ENCODE measurements at places on chromosomes 3 and 15.

- H3K4me1 ChIP-seq, result no peaks in the 10 kb centered on the region
- H3K27me3 ChIP-seq, result no peaks in the 10 kb centered on the region
- H3K27ac ChIP-seq, result no peak overlapping the region
- H3K36me3 ChIP-seq, result no peaks in the 10 kb centered on the region
Measured at GRCh38 chr3:167816953-167817352, 81.4 kb downstream of the SERPINI1 start.

DNA sequence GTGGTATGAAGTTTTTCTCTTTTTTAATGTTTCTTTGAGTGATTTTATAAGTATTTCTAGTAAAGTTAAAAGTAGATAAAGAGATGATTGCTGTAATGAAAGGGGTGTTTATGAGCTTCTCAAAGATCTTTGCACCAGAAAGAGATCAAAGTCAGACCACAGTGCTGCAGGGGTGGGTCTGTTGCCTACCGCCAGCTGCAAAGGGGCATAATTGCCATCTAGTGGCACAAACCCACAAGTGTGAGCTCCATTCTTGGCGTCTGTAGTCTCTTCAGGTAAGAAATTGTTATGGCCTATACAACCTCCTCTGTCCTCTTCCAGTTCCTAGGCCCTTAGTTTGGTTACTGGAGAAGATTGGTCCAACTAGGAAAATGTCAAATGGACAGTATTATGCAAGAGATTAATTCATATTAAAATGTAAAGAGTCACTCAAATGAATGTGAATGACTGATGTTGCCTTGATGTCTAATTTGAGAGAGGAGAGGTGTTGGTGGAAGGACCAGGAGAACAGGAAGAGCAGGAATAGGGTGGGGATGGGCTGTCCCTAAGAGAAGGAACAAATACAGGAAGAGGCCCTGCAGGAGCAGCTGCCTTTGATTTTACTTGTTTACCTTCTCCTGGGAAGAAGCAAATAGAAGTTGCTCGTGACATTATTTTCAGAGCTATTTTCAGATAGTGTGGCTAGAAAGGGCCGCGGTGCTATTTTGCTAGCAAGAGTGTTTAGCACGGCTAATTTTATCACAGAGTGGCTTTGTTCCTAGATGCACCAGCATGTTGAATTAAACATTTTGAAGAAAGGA lies 53.0 kb upstream of the GSK3B start:
- no peaks in the 10 kb centered on the region for H3K36me3 ChIP-seq
- no peaks in the 10 kb centered on the region for H3K27me3 ChIP-seq
- H3K4me3 ChIP-seq, result no peak overlapping the region
- no peak overlapping the region for H3K27ac ChIP-seq
- peaks cover 4% of the 10 kb centered on the region for H3K4me1 ChIP-seq
- no peak for DNase-seq

DNA sequence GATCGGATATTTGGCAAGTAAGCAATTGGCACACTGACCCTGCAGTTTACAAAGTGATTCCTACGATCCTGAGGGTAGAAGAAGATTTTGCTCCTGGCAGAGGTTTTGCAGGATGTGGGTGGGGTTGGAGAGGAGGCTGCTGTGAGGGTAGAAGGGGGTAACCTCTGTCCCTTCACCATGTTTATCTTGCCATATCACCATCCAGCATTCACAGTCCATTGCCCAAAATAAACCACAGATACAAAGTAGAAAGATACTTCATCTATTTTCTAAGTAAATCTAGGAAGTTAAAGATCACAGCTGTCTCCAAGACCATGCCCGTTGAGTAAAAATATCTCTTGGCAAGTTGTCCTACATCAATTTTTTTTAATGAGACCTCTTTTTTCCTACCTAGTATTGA lies 51.6 kb downstream of the LIPC start:
- no peaks in the 10 kb centered on the region for H3K36me3 ChIP-seq
- H3K27ac ChIP-seq, result no peak overlapping the region
- no peak overlapping the region for H3K4me3 ChIP-seq
- H3K27me3 ChIP-seq, result no peaks in the 10 kb centered on the region
- H3K4me1 ChIP-seq, result no peaks in the 10 kb centered on the region

DNA sequence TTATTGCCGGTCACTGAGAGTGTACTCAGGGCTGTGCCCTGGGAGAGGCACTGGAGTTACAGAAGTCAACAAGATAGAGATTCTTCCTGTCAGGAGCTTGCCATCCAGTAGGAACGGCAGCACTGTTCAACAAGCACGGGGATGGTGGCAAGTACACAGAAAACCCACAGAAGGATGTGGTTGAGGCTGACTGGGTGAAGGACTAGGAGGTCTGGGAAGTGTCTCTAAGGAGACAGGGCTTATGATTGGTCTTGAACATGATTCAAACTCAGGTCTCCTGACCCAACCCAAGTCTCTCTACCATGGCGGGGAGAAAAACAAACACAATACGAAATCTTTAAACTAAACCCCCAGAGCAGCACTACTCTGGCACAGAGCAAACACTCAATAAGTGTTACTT lies 37.6 kb downstream of the ERICH6 start:
- peaks cover 5% of the 10 kb centered on the region for H3K27me3 ChIP-seq
- H3K36me3 ChIP-seq, result no peaks in the 10 kb centered on the region
- H3K27ac ChIP-seq, result no peak overlapping the region
- no peak for DNase-seq
- no peaks in the 10 kb centered on the region for H3K4me1 ChIP-seq

- no peak within 1 kb of the TSS for H3K27ac ChIP-seq
- H3K36me3 ChIP-seq, result peaks cover 6% of the 10 kb centered on the region
- H3K4me3 ChIP-seq, result no peak within 1 kb of the TSS
- no peaks in the 10 kb centered on the region for H3K27me3 ChIP-seq
Measured at GRCh38 chr3:151203051-151203420, at the start of gene GPR171. TSS of gene GPR171 (minus strand) at chr3:151203216. CDS start at chr3:151199386, 3,830 bp downstream.

GRCh38 chr3:195253923-195254432 lies 17.0 kb downstream of the XXYLT1 start:
- H3K36me3 ChIP-seq, result peaks cover 2% of the 10 kb centered on the region
- no peaks in the 10 kb centered on the region for H3K27me3 ChIP-seq
- H3K4me1 ChIP-seq, result peaks cover 24% of the 10 kb centered on the region

GRCh38 chr3:187236962-187237361 lies 39.7 kb downstream of the RTP1 start:
- H3K4me1 ChIP-seq, result no peaks in the 10 kb centered on the region
- no peaks in the 10 kb centered on the region for H3K27me3 ChIP-seq
- H3K4me3 ChIP-seq, result no peak overlapping the region
- DNase-seq, result no peak
- no peaks in the 10 kb centered on the region for H3K36me3 ChIP-seq

GRCh38 chr3:16182183-16182582 lies 7.7 kb downstream of the GALNT15 start:
- H3K4me3 ChIP-seq, result no peak overlapping the region
- no peak for DNase-seq
- peaks cover 18% of the 10 kb centered on the region for H3K4me1 ChIP-seq
- H3K27me3 ChIP-seq, result peaks cover 7% of the 10 kb centered on the region

DNA sequence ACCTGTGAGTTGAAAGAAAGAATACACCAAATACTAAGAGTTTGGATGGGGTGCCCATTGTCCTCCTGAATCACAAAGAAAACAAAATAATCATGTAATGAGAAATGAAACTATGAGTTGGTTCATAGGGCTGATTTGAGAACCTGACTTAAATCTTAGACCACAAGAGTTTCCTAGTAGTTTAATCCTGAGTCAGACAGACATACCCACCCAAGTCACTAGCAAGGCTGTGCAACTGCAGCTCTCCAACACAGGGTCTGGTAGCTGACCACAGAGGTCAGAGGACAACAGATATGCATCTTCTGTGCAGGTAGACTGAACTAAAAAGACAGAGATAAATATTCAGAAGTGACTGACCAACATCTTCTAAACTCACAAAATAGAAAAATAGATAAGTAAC lies 296.3 kb upstream of the TMCO5A start:
- DNase-seq, result no peak
- H3K4me1 ChIP-seq, result no peaks in the 10 kb centered on the region
- no peak overlapping the region for H3K27ac ChIP-seq
- H3K36me3 ChIP-seq, result no peaks in the 10 kb centered on the region
- peaks cover 33% of the 10 kb centered on the region for H3K27me3 ChIP-seq
- H3K4me3 ChIP-seq, result no peak overlapping the region

GRCh38 chr15:38652998-38653397 lies 88.4 kb upstream of the RASGRP1 start:
- H3K27ac ChIP-seq, result no peak overlapping the region
- no peaks in the 10 kb centered on the region for H3K36me3 ChIP-seq
- no peak for DNase-seq
- no peak overlapping the region for H3K4me3 ChIP-seq
- peaks cover 12% of the 10 kb centered on the region for H3K4me1 ChIP-seq

DNA sequence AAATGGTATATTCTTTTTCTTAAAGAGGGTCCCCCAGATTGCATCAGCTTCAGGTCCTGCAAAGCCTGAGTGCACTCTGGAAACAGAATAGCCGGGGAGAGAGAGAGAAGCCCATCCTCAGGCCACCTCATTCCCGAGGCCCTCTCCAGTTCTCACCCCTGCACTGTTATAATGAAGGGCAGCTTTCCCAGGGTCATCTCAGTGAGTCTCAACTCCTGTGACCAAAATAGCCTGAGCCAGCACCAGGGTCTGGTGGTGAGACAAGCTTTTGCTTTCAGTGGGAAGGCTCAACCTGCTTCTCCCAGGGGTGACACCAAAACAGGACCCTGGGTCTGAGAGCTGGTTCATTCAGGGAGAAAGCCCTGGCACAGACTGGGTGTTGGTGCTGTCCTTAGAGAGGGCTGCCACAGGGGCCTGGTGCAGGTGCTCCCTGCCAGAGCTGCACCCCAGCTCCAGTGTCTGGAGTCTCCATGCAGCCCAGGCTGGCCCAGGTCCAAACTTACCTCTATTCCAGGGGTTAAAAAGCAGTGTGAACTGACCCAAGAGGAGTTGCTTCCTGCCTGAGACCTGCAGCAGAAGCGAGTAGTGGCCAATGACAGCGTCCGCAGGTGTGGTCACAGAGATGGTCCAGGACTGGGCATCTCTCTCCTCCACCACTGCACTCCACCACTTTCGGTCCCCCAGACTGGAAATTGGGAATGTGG lies 6.1 kb downstream of the EPB42 start:
- H3K27ac ChIP-seq, result no peak overlapping the region
- no peak for DNase-seq
- no peak overlapping the region for H3K4me3 ChIP-seq
- H3K36me3 ChIP-seq, result no peaks in the 10 kb centered on the region
- H3K4me1 ChIP-seq, result peaks cover 5% of the 10 kb centered on the region

DNA sequence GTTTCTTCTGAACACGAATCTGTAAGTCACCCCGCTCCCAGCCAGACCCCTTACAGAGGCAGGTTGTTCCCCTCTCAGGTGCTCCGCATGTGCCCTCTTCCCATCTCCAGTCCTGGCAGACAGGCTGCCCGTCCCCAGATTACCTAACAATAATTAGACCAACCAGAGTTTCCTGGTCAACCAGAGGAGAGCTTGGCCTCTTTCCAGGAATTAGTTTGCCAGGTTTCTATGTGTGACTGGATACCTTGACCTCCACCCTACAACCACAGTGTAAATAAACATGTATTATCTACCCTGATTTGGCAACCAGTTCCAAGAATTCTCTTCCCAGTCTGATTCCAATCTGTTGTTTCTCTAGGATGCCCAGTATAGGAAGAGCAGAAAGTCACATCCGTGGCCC lies 178.0 kb upstream of the UMPS start:
- H3K4me3 ChIP-seq, result no peak overlapping the region
- no peak overlapping the region for H3K27ac ChIP-seq
- no peak for DNase-seq
- H3K4me1 ChIP-seq, result no peaks in the 10 kb centered on the region

DNA sequence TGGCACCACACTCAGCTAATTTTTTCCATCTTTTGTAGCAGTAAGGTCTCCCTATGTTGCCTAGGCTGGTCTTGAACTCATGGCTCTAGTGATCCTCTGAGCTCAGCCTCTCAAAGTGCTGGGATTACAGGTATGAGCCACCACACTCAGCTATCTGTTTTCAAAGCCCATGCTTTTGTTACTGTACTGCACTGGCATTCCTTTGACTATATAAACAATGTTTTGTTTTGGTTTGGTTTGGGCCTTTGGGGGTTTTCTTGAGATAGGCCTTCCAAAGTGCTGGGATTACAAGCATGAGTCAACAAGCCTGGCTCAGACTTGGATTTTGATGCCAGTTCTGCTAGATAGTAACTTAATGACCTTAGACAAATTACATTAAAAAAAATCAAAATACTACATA lies 89.7 kb upstream of the GK5 start:
- peaks cover 3% of the 10 kb centered on the region for H3K36me3 ChIP-seq
- no peak overlapping the region for H3K4me3 ChIP-seq
- no peak overlapping the region for H3K27ac ChIP-seq

Data from neural crest cell (in vitro differentiated cells).